GM12878 (cell line): ENCODE measurements at places on chromosomes 12 and 14. TPM values are rescaled to one million over a fixed set of nuclear protein-coding genes. Genes with fewer than 3 reads are reported as not detected.

DNA sequence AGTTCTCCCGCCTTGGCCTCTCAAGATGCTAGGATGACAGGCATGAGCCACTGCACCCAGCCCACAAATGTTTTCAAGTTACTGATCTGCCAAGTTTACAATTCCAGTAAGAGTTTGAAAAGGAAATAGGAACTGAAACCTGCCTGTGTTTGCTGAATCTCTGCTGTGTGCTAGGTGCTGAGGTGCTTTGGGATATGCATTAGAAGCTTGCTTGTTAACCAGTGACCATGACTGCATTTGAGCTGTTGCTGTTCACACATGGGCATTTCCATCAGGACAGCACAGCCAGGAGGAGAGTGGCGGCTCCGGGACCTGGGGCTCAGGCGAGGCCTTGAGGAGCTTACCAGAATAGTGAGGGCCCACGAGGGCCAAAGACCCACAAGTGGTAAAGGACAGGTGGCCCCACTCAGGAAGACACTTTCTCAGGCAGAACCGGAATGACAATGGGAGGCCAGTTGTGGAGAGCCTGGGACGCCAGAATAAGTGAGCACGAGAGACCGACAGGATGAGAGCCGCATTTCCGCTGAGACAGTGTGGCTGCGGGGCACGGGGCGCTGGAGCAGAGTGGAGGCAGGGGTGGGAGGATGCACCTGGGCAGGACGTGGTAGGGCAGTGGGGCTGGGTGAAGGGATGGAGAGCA, 54.5 kb upstream of the MMP17 start:
- peak; percentile 84 for DNase-seq

GRCh38 chr12:31245822-31246469, 80.0 kb downstream of the SINHCAF start:
- no peak for DNase-seq

- peak; percentile 78 for DNase-seq
Observed at GRCh38 chr12:4276524-4277204, 3.1 kb downstream of the CCND2 start.

SERPINA5 gene
- 0.56 and 0.90 TPM in 2 replicates for total RNA-seq

GRCh38 chr12:75844985-75845384, 186.6 kb downstream of the PHLDA1 start:
- DNase-seq, result no peak

DNA sequence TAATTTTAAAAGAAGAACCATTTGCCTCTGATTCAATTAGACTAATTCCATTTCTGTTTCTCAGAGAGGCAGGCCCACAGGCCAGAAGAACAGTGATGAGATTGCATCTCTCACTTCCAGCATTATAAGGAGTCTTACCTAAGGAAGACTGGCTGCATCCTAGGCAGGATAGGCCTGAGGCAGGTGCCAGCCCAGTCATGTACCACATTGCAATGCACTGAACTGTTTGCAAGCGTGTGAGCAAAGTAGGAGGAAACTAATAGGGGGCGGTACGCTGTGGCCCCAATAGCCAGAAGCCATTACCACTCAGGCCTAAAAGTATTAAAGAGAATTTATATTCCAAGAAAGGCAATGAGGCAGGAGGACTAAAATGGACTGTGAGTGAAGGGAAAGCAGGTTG, 12.1 kb upstream of the CNIH1 start:
- DNase-seq, result no peak

GRCh38 chr14:100826391-100827100, 628 bp downstream of the MEG3 start:
- no peak for DNase-seq

CDCA3 gene
- 68.6 and 72.7 TPM in 2 replicates for total RNA-seq
